ENCODE measurements at places on chromosomes 11 and 22.
A peak's percentile ranks its signal among the peaks of the same experiment; 100 is the strongest.

- DNase-seq = no peak
These were observed 49.4 kb downstream of the LRRC74B start for GRCh38 chr22:21094911-21095772.

GRCh38 chr11:47591764-47592163, 2.4 kb downstream of the C1QTNF4 start:
- DNase-seq = no peak

DNA sequence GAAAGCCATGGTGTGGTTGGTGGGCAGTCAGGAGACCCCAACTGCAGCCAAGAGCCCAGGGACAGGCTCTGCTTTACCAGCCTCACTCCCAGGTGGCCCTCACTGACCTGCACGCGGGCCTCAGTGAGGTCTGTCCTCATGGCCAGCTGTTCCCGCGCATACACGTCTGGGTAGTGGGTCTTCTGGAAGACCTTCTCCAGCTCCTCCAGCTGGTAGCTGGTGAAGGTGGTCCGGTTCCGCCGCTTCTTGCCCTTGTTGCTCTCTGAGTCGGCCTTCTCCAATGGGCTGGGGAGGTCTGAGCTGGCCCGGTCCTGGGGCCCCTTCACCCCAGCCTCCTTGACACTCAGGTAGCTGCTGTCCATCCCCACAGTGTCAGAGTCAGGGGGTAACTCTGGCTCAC, 34.7 kb downstream of the ALX4 start:
- DNase-seq = no peak

DNA sequence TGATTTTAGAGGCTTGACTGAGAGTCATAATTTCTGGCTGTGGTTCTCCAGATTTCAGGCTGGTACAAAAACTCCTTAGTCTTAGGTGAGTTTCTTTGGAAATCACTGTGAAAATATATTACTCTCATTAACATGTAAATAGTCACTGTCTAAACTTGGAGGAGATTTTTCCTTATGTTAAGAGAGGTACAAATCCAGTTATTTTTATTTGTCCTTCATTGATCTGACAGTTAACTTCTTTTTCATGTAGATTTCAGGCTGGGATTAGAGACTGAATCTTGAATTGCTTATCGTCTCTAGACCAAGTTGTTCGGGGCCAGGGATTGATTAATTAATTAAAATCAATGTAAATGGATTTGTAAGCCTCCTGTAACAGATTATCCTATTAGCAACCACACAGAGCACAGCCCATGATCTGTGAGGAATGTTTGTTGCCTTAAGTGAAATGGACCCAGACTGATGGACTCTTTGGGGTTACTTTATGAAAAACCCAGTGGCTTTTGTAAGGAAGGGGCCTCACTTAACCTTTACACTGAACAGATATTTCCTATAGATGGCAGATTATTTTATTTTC, 21.1 kb downstream of the TEAD1 start:
- DNase-seq = no peak

- DNase-seq = no peak
These were observed 5.9 kb downstream of the SLC43A3 start for GRCh38 chr11:57421066-57421465.

DNA sequence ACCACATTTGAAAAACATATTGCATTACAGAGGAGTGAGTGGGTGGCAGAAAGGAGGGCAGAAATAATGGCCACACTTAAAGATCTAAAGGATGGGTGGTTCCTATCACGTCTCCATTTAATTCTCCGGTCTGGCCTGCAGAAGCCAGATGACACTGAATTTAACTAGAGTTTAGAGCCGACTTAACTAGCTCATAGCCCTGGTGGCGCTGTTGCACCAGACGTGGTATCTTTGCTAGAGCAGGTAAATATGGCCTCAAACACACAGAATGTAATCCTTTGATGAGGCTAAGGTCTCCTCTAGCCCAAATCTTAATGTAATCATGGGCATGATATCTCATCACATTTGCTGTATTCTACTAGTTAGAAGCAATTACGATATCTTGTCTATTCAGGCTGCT, 51.5 kb upstream of the GAL start:
- peak; percentile 82 for DNase-seq

GRCh38 chr11:62786318-62787004, 741 bp upstream of the TMEM179B start:
- peak; percentile 97 for DNase-seq

DNA sequence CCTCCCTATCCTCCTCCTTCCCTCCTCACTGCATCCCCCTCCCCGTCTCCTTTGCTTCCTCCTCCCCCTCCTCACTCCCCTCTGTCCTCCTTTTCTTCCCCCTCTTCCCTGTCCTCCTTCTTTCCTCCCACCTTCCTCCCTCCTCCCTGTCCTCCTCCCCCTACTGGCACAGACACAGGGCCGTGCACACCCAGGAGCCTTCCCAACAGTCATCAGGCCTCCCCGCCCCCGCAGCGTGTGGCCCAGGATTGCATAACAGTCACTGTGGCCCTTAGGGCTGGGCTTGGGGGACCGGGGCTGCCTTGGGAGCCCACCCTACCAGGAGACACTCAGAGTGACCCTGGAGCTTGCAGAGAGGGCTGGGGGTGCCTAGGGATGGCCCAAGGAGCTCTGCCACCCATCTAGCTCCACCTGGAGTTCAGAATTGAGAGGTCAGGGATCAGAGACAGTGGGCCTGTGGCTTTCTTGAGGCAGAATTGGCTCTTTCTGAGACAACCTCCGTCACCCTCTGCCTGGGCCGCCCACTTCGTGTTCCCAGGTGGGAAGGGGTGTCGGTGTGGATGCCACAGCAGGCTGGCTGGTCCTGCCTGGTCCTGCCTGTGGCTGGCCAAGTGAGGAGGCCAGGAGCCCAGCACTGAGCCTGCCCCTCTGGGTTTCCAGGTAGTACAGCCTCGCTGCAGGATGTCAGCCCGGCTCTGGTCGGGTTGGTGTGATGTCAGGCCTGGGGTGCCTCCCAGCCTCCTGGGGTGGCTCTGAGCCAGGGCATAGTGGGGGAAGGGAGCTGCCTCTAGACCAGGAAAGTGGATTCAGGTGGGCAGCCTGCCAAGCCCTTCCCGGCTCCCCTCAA, 1.6 kb downstream of the SPI1 start:
- DNase-seq = no peak
